Regular cardiac myocyte (primary cell): ENCODE measurements at places on chromosomes 3 and 15. TPM values are rescaled to one million over a fixed set of nuclear protein-coding genes. Genes with fewer than 3 reads are reported as not detected.

Gene FBLN2
- total RNA-seq: 109 and 243 TPM in 2 replicates

Gene CISH
- 0.28 and 0.58 TPM in 2 replicates for total RNA-seq

Gene CAMKV
- total RNA-seq: under 0.01 TPM in 1 of 2 replicates, not detected in the other

Gene UNC13C
- not detected in 2 replicates for total RNA-seq

Gene PPP1R14D
- total RNA-seq: not detected in 2 replicates

Gene GNAT1
- not detected in 2 replicates for total RNA-seq

Gene RPP25
- total RNA-seq: 13.4 and 14.1 TPM in 2 replicates

Gene CHDH
- total RNA-seq: under 0.01 TPM in 1 of 2 replicates, not detected in the other

Gene UBAP1L
- total RNA-seq: 0.96 and 1.1 TPM in 2 replicates

Gene DZIP1L
- 22.0 and 28.5 TPM in 2 replicates for total RNA-seq

Gene ZIC4
- total RNA-seq: not detected in 2 replicates

Gene NTRK3
- total RNA-seq: 0.19 and 3.1 TPM in 2 replicates

Gene CSTA
- total RNA-seq: 0.58 and 2.0 TPM in 2 replicates

Gene ISLR2
- under 0.01 and 0.58 TPM in 2 replicates for total RNA-seq

Gene MME
- 5.9 and 157 TPM in 2 replicates for total RNA-seq

Gene GALNT15
- total RNA-seq: 4.0 and 27.1 TPM in 2 replicates

Gene ITGA11
- total RNA-seq: 9.6 and 46.5 TPM in 2 replicates

Gene SAMD7
- not detected in 2 replicates for total RNA-seq

Gene SLC12A1
- total RNA-seq: under 0.01 TPM in 1 of 2 replicates, not detected in the other

Gene CCDC32
- 21.7 and 23.7 TPM in 2 replicates for total RNA-seq

Gene AHSG
- not detected in 2 replicates for total RNA-seq

Gene PARP14
- 36.0 and 64.0 TPM in 2 replicates for total RNA-seq

Gene CX3CR1
- under 0.01 TPM in 1 of 2 replicates, not detected in the other for total RNA-seq

Gene CFAP161
- total RNA-seq: under 0.01 TPM in 1 of 2 replicates, not detected in the other
